GM23338 (cell line): ENCODE measurements at places on chromosomes 12 and 14. TPM values are rescaled to one million over a fixed set of nuclear protein-coding genes. Genes with fewer than 3 reads are reported as not detected.

- DNase-seq = no peak
These were observed 17.5 kb downstream of the YBX3 start for GRCh38 chr12:10705655-10706054.

- DNase-seq = no peak
These were observed 35.5 kb downstream of the CCDC60 start for GRCh38 chr12:119369907-119370546.

DNA sequence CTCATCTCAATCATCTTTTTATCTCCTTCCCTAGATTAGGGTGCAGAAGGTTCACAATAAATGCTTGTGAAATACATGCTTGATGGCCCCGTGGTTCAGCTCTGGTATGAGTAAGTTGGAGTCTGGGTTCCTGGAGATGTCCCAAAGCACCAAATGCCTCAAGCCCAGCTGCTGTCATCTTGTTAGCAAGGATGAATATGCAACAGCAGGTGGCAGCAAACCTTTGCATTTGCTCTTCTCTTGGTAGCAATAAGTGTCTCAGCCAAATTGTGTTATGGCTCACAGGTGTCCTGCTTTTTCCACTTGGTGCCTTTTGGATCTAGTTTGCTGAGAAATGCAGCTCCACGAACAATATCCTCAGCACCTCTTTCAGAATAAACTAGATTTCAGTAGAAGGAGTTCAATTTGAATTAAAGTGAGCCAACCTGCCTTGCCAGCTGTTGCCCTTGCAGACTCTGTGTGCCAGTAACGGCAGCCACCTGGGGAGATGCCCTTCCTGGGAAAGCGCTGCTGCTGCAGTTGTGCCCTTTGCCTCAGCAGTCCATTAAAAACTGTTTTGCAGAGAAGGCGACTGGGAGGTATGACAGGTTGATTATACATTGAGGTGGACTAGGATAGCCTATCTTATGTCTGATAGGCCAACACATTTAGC is 417.3 kb downstream of the SNAPC1 start:
- peak; percentile 90 for DNase-seq

- peak; percentile 13 for DNase-seq
These were observed 12.1 kb upstream of the IPO8 start for GRCh38 chr12:30707613-30708342.

GRCh38 chr12:72072592-72073212 is 134.1 kb downstream of the TPH2 start:
- DNase-seq = no peak

DNA sequence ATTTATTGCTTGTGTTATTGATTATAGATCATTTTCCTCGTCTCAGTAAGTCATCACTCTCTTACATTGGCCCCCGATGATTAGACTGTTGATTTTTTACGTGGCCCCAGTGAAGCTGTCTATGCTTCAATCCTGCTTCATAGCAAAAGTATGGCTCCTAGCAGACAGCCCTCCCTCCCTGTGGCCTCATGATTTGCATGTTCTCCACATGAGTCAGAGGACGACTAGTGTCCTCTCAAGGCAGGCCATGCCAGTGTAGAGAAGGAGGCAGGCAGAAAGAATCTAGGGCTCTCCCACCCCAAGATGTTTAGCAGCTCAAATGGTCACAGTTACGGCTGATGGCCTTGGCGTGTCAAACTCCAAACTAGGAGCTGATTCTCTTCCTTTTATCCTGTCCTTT is 59.6 kb downstream of the FIGNL2 start:
- DNase-seq = no peak

The GPR162 gene
- total RNA-seq = 3.0 and 5.0 TPM in 2 replicates
